ENCODE measurements at places on chromosomes 2 and 18. TPM values are rescaled to one million over a fixed set of nuclear protein-coding genes. Genes with fewer than 3 reads are reported as not detected.

AOX1 gene
- polyA plus RNA-seq: 10.7 TPM

CDCA7 gene
- 44.7 TPM for polyA plus RNA-seq

NPHP1 gene
- 5.2 TPM for polyA plus RNA-seq

ZRANB3 gene
- 2.6 TPM for polyA plus RNA-seq

ANKRD53 gene
- polyA plus RNA-seq: 0.71 TPM

NPPC gene
- 2.3 TPM for polyA plus RNA-seq

ZNF804A gene
- 0.05 TPM for polyA plus RNA-seq

TEX44 gene
- 0.02 TPM for polyA plus RNA-seq

GRCh38 chr2:118722976-118723375, 124.5 kb downstream of the EN1 start:
- no peaks in the 10 kb centered on the region for H3K27me3 ChIP-seq
- no peak overlapping the region for H3K4me3 ChIP-seq
- DNase-seq: no peak
- no peaks in the 10 kb centered on the region for H3K4me1 ChIP-seq
- no peak overlapping the region for H3K27ac ChIP-seq

DNA sequence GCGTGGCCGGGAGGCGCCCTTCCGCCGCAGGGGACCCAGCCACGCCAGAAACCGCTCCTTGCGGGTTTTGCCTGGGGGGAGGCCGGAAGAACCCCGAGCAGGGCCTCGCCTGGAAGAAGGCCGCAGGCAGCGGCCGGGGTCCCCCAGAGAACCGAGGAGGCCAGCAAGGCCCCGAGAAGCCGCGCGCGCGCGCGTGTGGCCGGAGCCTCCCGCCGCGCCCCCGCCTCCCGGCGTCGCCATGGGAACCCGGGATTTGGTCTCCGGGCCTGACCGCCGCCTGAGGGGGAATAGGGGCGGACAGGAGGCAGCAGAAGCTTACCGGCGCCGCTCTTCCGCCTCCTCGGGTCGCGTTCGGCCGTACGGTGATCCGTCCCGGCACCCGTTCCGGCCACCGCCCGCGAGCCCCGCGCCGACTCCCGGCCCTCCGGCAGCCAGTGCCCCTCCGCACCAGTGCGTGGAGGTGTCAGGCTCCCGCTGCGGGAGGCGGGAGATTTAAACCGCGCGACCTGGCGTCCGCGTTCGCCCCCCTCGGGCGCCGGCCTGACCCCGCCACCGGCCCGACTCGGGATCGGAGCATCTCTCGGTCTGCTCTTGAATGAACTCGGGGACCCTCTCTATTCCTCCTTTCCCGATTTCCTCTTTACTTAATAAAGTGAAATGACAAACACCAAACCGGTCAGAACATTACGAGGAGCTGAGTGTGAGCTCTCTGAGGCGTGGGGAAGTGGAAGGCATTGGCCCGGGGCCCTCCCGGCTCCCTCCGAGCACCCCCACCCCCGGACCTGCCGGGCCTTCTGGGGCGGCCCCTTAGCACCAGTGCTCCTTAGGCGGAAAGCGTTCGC, at the start of gene ICA1L:
ICA1L (minus strand) TSS at position 467 of the 842 bp plus-strand sequence. CDS start 42,757 bp downstream, outside the sequence.
- H3K27me3 ChIP-seq: no peaks in the 10 kb centered on the region
- no peaks in the 10 kb centered on the region for H3K4me1 ChIP-seq
- DNase-seq: peak; percentile 32
- H3K27ac ChIP-seq: peak within 1 kb of the TSS; percentile 68

GRCh38 chr2:164655336-164655735, 34.1 kb upstream of the GRB14 start:
- H3K4me1 ChIP-seq: no peaks in the 10 kb centered on the region
- H3K27ac ChIP-seq: no peak overlapping the region
- no peaks in the 10 kb centered on the region for H3K27me3 ChIP-seq
- H3K4me3 ChIP-seq: no peak overlapping the region
- no peak for DNase-seq

- H3K27ac ChIP-seq: peak overlapping the region; percentile 67
- H3K4me3 ChIP-seq: peak overlapping the region; percentile 7
- no peak for DNase-seq
These were observed 69.3 kb upstream of the ATL2 start for GRCh38 chr2:38446418-38446817.

- no peak overlapping the region for H3K4me3 ChIP-seq
- H3K27ac ChIP-seq: no peak overlapping the region
- DNase-seq: no peak
- no peaks in the 10 kb centered on the region for H3K27me3 ChIP-seq
- H3K4me1 ChIP-seq: peaks cover 7% of the 10 kb centered on the region
- H3K36me3 ChIP-seq: no peaks in the 10 kb centered on the region
These were observed 240.0 kb downstream of the LOXHD1 start for GRCh38 chr18:46416706-46417638.

DNA sequence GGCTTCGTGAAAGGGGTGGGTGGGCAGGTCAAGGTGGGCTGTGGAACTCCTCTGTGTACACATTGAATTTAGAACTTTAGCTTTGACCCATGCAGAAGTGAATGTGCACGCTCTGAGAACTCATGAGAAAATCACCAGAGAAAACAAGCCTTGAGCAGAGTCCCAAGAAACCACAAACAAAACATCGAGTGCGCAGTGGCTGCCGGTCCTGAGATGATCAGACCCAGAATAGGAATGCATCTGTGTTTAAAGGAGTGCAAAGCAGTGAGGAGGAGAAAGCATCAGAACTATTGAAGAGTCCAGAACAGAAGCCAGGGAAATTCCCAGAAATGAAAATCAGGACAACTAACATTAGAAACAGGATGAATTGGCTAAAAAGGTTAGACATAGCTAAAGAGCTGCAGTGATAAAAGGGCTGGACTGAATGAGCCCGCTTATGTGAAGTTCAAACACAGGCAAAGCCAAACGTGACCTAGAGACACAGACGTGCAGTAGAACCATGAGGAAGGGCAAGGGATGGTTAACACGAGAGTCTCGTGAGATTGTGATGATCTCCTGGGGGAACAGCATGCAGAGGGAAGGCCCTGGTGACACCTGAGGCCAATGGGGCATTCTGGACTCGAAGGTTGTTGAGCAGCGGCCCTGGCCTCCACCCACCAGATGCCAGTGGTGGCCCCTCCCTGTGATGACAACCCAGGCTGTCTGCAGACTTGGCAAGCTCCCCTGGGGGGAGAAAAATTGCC, 16.4 kb upstream of the TXNL4A start:
- H3K4me1 ChIP-seq: no peaks in the 10 kb centered on the region
- no peak overlapping the region for H3K27ac ChIP-seq
- H3K4me3 ChIP-seq: no peak overlapping the region
- no peaks in the 10 kb centered on the region for H3K36me3 ChIP-seq
- DNase-seq: no peak

DNA sequence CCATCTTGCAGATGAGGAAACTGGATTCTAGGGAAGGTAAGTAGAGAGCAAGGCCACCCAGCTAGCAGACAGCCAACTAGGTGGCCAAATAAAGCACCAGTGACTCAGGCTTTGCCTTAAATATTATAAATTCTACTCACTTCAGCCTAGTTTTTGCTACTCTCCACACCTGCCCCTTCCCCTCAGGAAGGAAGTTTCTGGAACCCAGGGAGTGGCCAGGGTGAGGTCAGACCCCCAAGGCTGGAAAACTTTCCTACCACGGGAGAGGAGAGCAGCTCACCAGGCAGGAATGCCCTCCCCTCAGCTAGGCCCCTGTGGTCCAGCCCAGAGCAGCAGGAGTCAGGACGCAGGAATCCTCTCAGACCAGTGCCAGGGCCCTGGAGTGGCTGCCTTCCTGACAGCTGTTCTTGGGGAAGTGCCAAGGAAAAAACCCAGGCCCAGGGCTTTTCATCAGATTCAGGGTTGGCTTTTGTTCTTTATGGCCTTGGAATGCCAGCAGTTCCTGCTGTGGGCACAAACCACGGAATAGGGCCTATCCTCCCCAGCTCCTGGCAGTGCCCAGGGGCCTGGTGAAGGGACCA, 5.1 kb upstream of the PAX8 start:
- H3K4me3 ChIP-seq: no peak overlapping the region
- H3K4me1 ChIP-seq: no peaks in the 10 kb centered on the region
- no peak overlapping the region for H3K27ac ChIP-seq
- no peaks in the 10 kb centered on the region for H3K36me3 ChIP-seq

GRCh38 chr18:79245517-79246001, 150.2 kb upstream of the NFATC1 start:
- H3K27me3 ChIP-seq: no peaks in the 10 kb centered on the region
- no peaks in the 10 kb centered on the region for H3K36me3 ChIP-seq
- no peak overlapping the region for H3K4me3 ChIP-seq
- no peak overlapping the region for H3K27ac ChIP-seq
- H3K4me1 ChIP-seq: no peaks in the 10 kb centered on the region

DNA sequence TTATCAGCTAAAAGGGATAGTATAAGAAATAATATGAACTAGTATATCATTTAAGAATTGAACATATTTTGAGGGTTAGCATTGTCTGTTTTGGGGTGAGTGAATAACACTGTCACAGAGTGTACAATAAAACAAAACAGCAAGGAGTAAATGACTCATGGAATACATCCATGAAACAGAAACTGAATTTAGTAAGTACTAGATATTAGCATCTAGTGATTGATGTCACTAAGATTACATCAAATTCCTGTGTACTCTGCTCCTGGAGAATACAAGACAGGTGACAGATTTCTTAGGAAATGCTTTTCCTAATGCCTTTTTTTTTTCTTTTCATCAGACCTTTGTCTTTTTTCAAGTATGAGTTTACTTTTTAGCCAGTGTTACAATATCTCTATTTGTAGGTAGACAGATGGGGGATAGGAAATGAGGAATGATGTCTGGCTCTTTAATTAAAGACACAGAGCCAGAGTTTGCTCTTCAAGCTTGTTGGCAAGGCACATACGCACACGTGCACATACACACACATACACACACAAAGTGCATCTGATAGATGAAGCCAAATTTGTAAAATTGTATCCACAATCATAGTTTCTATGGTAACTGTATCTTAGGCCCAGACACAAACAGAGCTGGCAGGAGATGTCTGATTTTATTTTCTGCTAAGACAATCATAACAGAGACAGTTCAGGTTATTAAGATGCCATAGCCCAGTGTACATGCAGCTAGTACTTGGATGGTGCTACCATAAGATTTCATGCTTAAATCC, 138.2 kb upstream of the NRP2 start:
- DNase-seq: no peak
- no peak overlapping the region for H3K27ac ChIP-seq
- H3K36me3 ChIP-seq: no peaks in the 10 kb centered on the region
- no peak overlapping the region for H3K4me3 ChIP-seq
- no peaks in the 10 kb centered on the region for H3K27me3 ChIP-seq
- no peaks in the 10 kb centered on the region for H3K4me1 ChIP-seq

DNA sequence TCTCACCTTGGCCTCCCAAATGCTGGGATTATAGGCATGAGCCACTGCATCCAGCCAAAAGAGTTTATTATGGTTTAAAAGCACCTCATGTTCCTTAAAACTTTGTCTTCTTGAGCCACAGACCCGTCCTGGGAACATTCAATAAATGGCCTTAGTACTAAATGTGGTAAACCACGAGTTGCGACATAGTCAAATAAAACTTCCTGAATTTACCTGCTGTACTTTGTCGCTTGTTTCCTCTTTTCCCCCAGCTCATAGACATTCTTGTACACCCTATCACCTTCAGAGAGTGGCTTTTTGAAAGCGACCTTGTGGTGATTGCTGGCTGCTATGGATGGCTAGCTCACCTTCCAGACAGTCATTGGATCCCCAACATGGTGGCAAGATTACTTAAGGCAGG, 310.4 kb downstream of the LRRTM1 start:
- no peaks in the 10 kb centered on the region for H3K36me3 ChIP-seq
- H3K4me1 ChIP-seq: no peaks in the 10 kb centered on the region
- no peak overlapping the region for H3K4me3 ChIP-seq
- no peak overlapping the region for H3K27ac ChIP-seq
